Muscle of back (tissue), 13 donors: ENCODE measurements at places on chromosomes 12 and 14. TPM values are rescaled to one million over a fixed set of nuclear protein-coding genes. Genes with fewer than 3 reads are reported as not detected.

Gene LRRK2
- 4.0 TPM for polyA plus RNA-seq

GRCh38 chr14:35394326-35395013 lies 10.1 kb downstream of the NFKBIA start:
- DNase-seq, result no peak

DNA sequence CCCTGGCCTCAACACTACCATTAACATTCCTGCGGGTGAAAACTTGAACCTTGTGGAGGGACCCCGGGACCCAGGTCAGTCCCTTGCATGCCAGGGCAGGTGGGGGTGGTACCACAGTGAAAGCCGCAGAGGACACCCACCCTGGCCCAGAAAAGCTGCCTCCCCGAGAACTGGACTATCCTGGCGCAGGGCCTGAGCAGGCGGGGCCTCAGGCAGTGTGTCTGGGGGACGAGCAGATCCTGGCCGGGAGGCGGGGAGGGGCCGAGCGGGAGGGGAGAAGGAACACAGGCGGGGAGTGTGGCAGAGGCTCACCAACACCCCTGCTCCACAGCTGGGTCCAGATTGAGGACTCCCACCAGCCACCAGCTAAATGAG lies 10.0 kb downstream of the AHNAK2 start:
- peak; percentile 76 for DNase-seq

DNA sequence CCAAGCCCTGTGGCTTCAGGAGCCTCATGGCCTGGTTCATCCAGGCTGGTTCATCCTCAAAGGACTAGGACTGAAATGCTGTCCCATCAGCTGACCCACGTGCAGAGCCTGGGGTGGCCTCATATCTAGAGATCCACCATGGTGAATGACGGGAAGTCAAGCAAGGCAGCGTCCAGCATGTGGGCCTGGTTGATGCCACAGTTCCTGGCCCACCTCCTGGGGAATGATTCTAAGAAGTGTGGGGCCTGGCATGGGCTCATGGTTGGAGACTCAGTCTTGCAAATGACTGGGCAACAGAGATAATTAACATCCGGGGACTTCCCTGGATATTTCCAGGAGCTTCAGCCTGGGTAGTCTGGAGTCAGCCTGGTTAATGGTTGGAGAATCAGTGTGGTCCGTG lies 302.4 kb upstream of the SFSWAP start:
- DNase-seq, result no peak

DNA sequence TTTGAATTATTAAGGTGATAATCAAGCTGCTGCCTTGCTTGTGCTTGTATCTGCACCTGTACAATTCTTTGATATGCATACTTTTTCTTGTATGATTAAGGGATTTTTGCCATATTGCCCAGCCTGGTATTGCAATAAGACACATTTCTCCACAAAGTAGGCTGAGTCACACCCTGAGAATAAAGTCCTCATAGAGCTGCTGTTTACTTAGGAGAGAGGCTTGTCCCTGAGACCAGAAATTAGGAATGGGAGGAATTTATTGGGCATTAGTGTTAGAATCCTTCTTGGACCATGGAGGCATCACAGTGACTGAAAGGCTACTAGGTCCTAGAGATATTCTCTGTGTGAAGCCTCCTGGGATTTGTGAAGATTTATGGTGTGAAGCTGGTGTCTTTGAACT lies 506.8 kb upstream of the FBXO33 start:
- no peak for DNase-seq

- DNase-seq, result no peak
Observed at GRCh38 chr12:104752881-104753280, 205.2 kb downstream of the SLC41A2 start.

- DNase-seq, result no peak
Observed at GRCh38 chr12:92065639-92066038, 80.0 kb downstream of the BTG1 start.
